T-helper 17 cell (primary cell): ENCODE measurements at places on chromosomes 11 and 22.

GRCh38 chr11:23789200-23789853 lies 707.5 kb upstream of the LUZP2 start:
- H3K4me1 ChIP-seq = no peaks in the 10 kb centered on the region
- H3K27me3 ChIP-seq = no peaks in the 10 kb centered on the region
- DNase-seq = no peak
- H3K4me3 ChIP-seq = no peak overlapping the region

- H3K4me3 ChIP-seq = peak overlapping the region; percentile 56
- H3K4me1 ChIP-seq = peaks cover 2% of the 10 kb centered on the region
- H3K36me3 ChIP-seq = peaks cover 2% of the 10 kb centered on the region
- DNase-seq = no peak
- no peak overlapping the region for H3K27ac ChIP-seq
Observed at GRCh38 chr11:45662665-45663485, 2.5 kb downstream of the CHST1 start.

GRCh38 chr11:57417056-57417455 lies 9.9 kb downstream of the SLC43A3 start:
- H3K4me1 ChIP-seq = peaks cover 15% of the 10 kb centered on the region
- DNase-seq = no peak
- no peaks in the 10 kb centered on the region for H3K27me3 ChIP-seq
- peaks cover 17% of the 10 kb centered on the region for H3K36me3 ChIP-seq
- H3K27ac ChIP-seq = peak overlapping the region; percentile 24

DNA sequence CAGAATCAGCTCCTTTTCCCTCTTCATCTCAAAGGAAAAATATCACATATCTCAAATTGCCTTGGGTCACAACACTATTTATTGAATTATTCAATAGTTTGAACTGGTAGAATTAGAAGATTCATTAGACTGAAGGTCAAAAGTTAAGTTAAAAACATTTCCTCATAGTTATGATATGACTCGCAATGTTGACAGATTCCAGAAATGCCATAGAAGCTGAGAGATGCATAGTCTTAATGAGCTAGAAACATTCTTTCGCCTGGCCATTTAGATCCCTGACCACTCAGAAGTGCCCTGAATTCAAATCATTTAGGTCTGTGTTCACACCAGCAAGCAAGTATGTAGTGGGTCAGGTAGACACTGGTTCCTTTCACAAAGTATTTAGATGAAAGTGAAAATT lies 44.4 kb downstream of the FAT3 start:
- H3K27ac ChIP-seq = no peak overlapping the region
- no peaks in the 10 kb centered on the region for H3K4me1 ChIP-seq
- H3K4me3 ChIP-seq = no peak overlapping the region
- DNase-seq = no peak
- H3K27me3 ChIP-seq = no peaks in the 10 kb centered on the region

DNA sequence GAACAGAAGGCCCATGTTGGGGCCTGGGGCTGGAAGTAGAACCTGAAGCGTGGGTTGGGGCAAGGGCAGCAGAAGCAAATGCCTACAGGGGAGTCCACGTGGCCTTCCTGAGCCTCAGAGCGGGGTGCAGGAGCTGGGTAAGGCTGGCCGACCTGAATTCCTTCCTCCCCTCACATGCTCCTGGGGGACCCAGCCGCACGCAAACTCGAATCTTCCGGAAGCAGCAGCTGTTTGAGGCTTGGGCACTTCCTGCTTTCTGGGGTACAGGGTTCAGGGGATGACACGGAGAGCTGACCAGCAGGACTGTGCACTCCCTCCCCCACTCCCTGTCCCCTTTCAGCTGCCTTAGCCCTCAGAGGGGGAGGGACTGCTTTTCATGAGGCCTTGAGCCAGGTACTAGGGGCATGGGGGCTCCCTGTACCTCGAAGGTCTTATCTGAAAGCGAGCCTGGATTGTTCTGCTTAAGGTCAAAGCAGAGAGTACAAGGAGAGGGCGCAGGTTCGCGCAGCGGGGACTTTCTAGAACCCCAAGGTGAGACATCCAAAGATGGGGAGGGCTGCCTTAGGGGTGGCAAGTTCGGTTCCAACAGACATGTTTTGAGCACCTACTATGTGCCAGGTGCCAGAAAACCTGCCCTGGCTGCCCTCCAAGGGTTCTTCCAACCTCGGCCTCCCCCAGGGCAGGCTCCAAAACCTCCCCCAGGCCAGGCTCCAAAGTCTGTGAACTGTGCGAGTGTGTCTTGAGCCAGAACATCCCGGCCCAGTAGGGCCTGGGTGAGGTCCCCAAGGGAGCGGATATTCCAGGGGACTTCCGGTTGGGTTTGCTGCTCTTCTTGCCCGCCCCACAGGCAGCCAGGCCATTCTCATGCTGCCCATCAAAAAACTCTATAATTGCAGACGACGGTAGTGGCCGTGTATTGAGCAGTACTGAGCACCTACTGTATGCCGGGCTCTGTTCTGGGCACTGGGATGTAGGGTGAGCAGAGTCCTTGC lies 1.7 kb downstream of the NCF4 start:
- no peaks in the 10 kb centered on the region for H3K27me3 ChIP-seq
- H3K4me1 ChIP-seq = peaks cover 36% of the 10 kb centered on the region
- no peak for DNase-seq
- H3K36me3 ChIP-seq = peaks cover 24% of the 10 kb centered on the region

DNA sequence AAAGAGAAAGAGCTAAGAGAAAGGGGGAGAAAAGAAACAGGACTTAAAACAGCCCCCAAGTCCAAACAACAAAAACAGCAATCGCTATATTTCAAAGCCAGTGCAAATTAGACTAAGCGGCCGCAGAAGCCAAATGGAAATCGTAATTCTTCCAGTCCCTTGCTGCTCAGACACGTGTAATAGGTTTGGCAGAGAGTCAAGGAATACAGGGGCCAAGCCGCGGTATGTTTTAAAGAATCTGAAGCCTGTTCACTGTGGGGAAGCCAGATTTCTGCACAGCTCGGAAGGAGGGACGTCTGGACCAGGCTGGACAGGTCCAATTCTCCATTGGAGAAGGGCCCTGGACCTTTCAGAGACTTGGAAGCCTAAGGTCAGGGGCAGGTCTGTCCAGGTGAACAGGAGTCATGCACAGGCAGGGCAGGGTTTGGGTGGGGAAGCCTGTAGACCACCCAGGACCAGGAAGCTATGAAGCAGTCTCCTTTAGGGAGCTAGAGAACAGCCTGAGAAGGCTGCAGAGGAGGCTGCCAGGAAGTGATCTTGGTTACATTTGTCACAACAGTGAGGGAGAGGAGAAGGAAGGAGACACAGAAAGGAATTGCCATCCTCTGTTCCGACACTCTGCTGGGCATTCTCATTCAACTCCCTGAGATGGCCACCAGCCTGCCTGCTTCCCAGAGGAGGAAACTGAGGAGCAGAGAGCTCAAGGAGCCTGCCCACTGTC lies 265.5 kb upstream of the ISX start:
- H3K27me3 ChIP-seq = peaks cover 8% of the 10 kb centered on the region
- DNase-seq = no peak
- no peak overlapping the region for H3K4me3 ChIP-seq
- H3K4me1 ChIP-seq = no peaks in the 10 kb centered on the region
- H3K27ac ChIP-seq = no peak overlapping the region
- H3K36me3 ChIP-seq = no peaks in the 10 kb centered on the region

- peaks cover 2% of the 10 kb centered on the region for H3K36me3 ChIP-seq
- no peak for DNase-seq
- H3K4me3 ChIP-seq = no peak overlapping the region
- H3K27me3 ChIP-seq = no peaks in the 10 kb centered on the region
- no peak overlapping the region for H3K27ac ChIP-seq
Observed at GRCh38 chr22:42608136-42608822, 6.4 kb downstream of the POLDIP3 start.
